ENCODE measurements at places on chromosomes 2 and 18.

- no peak for DNase-seq
These were observed 117.3 kb downstream of the TTC27 start for GRCh38 chr2:32745191-32745590.

DNA sequence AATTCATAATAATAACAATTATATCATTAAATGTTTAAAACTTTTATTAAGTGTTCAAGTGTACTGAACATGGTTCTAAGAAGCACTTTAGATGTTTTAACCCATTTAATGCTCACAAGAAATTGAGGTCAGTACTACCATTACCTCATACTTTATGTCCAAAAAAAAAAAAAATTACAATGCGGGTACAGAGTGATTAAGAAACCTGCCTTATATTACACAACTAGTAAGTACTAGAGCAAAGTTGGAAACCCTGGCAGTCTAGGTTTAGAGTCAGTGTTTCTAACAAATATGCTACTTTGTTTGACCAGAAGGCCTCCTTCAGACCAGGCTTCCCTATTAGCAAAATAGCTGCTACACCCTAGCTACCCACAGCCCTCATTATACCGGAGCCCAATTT, 28.5 kb downstream of the PLEKHM3 start:
- DNase-seq, result no peak

- no peak for DNase-seq
These were observed 176.4 kb downstream of the ALK start for GRCh38 chr2:29744976-29745375.

DNA sequence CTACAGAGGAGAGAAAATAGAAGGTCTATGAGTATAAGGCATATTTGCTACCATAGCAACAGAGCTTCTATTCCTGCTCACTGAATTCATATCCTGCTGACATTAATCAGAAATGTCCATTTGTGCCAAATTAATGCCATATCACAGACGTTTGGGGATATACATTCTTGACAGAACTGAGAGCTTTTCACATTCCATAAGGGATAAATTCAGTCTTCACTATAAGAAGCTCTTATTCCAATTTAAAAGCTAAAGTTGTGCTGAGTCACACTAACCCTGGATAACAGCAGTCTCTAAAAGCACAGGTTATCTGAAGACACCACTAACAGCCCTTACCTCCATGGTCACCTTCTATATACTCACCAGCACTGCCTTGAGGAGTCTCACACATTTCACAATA, 178.1 kb downstream of the RAB3GAP1 start:
- no peak for DNase-seq

DNA sequence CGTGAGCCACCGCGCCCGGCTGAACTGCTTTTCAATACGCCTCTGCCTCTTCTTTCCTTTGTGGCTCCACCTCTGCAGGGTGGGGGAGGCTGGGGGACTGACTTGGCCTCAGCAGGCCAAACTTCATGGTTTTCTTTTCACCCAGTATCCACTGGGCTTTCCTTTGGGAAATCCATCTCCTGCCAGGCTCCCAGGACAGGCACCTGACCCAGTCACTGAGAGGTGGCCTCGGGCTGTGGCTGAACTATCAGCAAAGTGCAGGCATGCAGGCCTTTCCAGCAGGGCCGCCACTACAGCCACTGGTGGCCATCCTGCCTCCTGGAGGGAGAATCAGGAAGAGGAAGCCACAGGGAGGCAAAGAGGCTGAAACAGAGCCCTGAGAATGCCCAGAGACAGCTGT, 33.4 kb upstream of the SEMA4C start:
- DNase-seq, result no peak

- no peak for DNase-seq
These were observed 1090.0 kb downstream of the BCL11A start for GRCh38 chr2:59463426-59463825.

GRCh38 chr2:179898873-179899272, 37.5 kb upstream of the ZNF385B start:
- no peak for DNase-seq

- no peak for DNase-seq
These were observed 14.3 kb downstream of the DSG2 start for GRCh38 chr18:31512203-31512764.

GRCh38 chr2:182694189-182694588, 21.9 kb upstream of the DNAJC10 start:
- no peak for DNase-seq

DNA sequence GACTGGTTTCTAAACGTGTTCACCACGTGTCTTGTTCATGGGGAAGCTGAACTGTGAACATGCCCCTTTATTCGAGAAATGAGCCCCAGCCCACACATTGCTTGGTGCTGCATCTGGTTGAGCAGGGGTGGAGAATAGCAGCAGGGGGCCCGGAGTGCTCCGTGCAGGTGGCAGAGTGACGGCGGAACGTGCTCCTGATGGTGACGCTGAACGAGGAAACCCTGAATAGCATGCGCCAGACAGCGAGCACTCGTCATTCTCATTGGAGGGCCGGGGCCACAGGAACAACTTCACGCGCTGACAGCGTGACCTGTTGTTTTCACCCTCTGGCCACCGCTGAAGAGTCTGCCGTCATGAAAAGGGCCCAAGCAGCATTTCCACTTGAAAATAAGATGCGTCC, 125.8 kb upstream of the TPO start:
- DNase-seq, result no peak

DNA sequence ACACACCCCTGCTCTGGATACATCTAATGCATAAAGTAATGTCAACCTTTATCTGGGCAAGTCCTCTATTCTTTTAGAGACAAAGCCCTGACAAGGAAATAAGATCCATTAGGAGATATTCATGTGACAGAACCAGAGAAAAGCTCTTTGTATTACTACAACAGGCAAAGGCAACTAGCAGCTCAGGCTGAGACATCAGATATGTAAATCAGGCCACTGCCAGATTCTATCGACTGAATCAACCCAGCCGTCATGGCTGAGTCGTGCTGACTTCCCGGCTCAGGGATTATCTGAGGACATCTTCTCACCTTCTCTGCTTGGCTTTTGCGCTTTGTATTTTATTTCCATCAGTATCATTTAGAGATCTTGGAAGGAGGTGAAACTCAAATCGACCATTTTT, 294.5 kb downstream of the PLCL1 start:
- no peak for DNase-seq

DNA sequence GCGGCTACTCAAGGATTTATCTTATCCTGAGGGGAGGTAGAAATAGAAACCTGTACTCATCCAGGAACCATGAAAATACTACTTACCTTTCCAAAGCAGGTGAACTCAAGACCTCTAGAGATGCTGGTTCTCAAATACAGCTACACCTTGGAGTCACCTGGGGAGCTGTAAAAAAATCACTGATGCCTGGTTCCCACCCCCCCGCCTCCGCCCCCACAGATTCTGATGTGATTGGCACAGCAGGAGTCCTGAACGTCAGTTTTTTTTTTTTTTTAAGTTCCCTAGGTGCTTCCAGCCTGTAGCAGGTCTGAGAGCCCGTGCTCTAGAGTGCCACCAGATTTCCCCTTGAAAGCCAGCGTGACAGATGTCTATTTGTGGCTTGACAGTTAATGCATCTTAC, 113.6 kb downstream of the MRO start:
- no peak for DNase-seq

- DNase-seq, result no peak
These were observed 125.6 kb downstream of the HRH4 start for GRCh38 chr18:24585996-24586566.

DNA sequence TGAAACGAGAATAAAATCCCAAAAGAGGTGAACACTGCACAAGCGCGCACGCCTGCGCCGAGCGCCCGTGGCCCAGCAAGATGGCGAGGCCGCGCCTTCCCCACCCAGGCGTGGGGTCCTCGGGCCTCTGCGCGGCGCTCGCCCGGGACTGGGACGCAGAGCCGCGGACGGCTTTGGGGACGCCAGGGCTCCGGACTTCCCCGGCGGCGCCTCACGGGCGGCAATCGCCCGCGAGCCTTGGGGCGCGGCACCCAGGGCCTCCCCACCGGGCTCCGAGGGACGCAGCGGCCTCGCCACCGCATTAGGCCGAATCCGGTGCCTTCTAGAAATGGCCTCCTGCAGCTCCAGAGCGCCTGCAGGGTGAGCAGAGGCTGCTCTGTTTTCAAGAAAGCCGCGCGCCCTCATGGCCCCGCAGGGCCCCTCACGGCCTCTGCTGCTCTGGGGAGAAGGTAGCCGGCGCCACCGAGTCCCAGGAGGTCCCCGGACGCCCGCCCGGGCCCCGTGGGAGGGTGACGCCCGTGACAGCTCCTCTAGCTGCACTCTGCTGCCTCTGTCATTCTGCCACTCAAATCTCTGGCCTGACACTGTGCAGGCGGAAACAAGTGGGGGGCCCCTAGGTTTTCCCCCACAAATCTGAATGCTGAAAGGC, 35.9 kb upstream of the POMC start:
- peak; percentile 36 for DNase-seq

GRCh38 chr2:118750959-118751565, 96.4 kb downstream of the EN1 start:
- no peak for DNase-seq

DNA sequence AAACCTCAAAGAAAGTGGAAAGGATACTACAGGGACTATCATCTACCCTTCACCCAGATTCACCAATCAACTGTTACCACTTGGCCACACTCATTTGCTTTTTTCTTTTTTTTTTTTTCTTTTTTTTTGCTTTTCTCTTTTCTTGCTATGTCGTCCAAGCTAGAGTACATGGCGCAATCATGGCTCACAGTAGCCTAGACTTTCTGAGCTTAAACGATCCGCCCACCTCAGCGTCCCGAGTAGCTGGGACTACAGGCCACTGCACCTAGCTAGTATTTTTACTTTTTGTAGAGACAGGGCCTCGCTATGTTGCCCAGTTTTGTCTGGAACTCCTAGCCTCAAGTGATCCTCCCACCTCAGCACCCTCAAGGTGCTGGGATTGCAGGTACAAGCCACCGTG, 24.0 kb downstream of the BIN1 start:
- DNase-seq, result no peak

DNA sequence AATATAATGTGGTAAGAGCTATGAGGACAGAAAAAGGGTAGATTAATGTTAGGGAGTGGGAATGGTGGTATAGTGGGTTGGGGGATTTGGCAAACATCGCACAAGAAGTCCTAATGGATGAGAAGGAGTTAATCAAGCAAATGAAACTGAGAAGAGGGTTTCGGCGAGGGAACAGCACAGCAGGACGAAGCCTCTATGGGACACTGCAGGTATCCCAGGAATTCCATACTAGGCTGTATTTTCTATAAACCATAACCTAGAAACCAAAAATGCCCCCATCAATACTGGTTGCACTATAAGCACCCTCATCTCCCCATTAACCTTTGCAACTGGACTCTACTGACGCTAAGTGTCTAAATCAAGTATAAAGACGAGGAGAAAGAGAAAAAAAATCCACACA, 10.3 kb downstream of the WDFY1 start:
- no peak for DNase-seq

GRCh38 chr2:121613774-121614173, 35.5 kb downstream of the CLASP1 start:
- DNase-seq, result no peak

DNA sequence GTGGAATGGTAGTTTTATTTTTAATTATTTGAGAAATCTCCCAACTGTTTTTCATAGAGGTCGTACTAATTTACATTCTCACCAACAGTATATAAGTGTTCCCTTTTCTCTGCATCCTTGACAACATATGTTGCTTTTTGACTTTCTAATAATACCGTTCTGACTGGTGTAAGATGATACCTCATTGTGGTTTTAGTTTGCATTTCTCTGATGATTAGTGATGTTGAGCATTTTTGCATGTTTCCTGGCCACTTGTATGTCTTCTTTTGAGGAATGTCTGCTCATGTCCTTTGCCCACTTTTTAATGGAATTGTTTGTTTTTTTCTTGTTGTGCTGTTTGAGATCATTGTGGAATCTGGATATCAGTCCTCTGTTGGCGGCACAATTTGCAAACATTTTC, 242.5 kb downstream of the ZNF521 start:
- no peak for DNase-seq

DNA sequence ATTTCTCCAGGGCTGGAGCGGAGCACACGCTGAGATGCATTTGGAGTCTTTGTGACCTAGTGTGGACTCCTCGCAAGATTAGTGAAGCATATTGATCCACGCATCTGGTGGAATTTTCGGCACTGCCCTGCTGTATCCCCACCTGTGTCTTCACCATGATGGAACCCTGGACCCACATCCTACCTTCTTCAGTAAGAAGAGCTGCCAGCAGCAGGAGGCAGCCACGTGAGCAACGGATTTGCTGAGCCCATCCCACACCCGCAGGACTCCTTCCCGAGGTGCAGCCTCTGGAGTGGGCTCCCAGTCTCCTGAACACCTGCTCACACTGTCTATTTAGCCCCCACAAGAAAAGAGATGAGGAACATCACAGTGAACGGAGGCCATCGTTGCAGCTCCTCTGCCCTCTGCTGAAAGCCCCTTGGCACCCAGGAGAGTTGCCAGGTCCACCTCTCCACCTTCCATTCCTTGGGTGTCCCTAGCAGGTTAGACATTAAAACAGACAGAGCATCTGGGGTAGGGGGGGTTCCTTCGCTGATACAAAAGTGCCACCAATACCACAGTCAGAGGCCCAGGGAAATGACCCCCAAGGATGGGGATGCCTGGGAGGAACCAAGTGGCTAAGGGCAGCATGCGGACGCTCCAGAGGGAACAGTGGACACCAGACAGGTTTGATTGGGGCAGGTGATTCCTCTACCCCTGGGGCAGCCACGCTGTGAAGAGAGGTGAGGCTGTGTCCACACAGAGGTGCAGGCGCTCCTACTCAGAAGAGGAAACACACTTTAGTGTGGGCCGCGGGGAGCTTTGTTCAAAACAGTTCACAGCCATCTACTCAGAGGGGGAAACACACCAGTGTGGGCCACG, 302.8 kb upstream of the SALL3 start:
- DNase-seq, result no peak

GRCh38 chr2:152411154-152411553, 76.2 kb downstream of the FMNL2 start:
- no peak for DNase-seq

DNA sequence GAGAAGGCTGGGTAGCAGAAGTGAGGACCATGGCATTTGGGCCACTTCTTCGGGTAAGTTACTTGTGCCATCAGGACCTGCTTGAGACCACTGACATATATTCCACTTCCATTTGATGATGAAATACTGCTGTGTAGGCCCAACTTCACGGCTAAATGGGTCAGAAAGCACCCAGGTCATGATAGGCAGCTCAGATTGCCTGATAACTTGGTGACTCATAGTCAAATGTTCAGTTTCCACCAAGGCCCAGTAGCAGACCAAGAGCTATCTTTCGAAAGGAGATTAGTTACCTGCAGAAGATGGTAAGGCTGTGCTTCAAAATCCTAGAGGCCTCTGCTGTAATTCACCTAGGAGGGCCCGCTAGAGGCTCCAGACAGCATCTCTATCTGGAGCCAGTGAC, 31.8 kb upstream of the MEX3C start:
- no peak for DNase-seq

DNA sequence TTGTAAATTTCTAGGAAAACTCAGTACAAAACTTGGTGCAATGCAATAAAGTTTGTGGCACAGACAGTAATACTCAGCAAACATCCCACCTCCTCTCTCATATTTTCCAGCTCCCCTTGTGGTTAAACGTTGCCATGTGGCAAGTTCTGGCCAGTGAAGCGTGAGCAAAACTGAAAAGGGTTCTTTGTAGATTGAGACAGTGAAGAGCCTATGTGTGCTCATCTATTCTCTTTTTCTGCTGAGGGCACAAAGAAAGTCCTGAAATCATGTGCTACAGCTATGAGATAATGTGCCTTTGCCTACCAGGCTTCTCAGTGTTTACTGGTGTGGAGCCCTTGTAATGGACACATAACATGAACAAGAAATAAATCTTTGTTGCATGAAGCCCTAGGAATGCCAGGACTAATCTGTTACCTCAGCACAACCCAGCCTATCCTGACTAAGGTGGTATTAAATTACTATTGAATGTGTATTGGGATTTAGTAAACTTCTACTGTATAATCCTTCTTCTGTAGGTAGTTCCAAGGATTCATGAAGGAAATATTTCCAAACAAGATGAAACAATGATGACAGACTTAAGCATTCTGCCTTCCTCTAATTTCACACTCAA, 13.0 kb upstream of the TYMS start:
- no peak for DNase-seq

Measured in HuH-7.5 (cell line).